Aortic smooth muscle cell (primary cell): ENCODE measurements at places on chromosomes 5 and 9. TPM values are rescaled to one million over a fixed set of nuclear protein-coding genes. Genes with fewer than 3 reads are reported as not detected.

PPP1R26 gene
- 10.5 and 11.5 TPM in 2 replicates for total RNA-seq

SHISAL2B gene
- not detected in 2 replicates for total RNA-seq

SPIN1 gene
- total RNA-seq: 88.8 and 99.8 TPM in 2 replicates

CEL gene
- total RNA-seq: 0.19 and 0.26 TPM in 2 replicates

WWC1 gene
- 0.19 and 0.66 TPM in 2 replicates for total RNA-seq

SLC46A2 gene
- total RNA-seq: not detected in 2 replicates

C8G gene
- 0.13 and 0.44 TPM in 2 replicates for total RNA-seq

GARNL3 gene
- total RNA-seq: 5.0 and 7.7 TPM in 2 replicates

PTGES2 gene
- 66.3 and 76.8 TPM in 2 replicates for total RNA-seq

GDNF gene
- total RNA-seq: not detected in 2 replicates

TNIP1 gene
- 44.8 and 51.9 TPM in 2 replicates for total RNA-seq

ANGPTL2 gene
- total RNA-seq: 44.6 and 56.7 TPM in 2 replicates

CAMK2A gene
- total RNA-seq: under 0.01 and 0.12 TPM in 2 replicates

TXNDC15 gene
- 136 and 163 TPM in 2 replicates for total RNA-seq

C5orf58 gene
- 0.26 TPM in 1 of 2 replicates, not detected in the other for total RNA-seq

PCDHB13 gene
- total RNA-seq: 0.81 and 1.1 TPM in 2 replicates

CYLC2 gene
- not detected in 2 replicates for total RNA-seq
